ENCODE measurements at places on chromosomes 7 and 10.

DNA sequence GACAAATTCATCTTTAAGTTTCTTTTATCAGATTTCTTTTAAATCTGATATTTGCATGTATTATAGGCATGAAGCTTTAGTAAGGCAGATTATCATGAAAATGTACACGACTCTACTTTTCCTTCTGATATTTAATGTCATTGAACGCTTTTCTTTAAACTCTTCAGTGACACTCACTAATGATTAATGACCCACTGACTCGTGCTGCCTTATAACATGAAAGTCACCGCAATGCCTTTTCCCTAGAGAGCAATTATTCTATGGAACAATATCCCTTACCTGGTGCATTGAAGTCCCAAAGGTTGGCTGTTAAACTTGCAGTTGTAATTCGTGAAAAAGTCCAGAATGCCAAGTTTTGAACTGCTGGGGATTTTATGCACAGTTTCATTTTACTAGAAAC is 33.4 kb upstream of the HGF start:
- no peak for ATAC-seq

DNA sequence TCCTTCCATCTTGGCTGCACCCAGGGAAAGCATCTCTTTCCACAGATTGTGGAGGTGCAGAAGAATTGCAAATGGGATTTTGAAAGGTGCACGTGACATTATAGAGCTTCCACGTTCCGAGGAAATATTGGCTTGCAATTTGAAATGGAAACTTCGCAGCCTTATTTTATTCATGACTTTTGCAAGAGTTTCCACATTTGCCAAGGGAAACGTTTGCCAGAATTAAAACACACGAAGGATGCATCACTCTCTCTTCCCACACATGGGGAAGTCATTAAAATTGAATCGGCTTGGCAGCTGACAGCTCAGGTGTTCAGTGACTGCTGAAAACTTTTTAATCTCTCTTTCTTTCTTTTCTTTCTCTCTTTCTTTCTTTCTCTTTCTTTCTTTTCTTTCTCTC is 475.4 kb upstream of the IGFBP3 start:
- no peak for ATAC-seq

- no peak for ATAC-seq
Measured at GRCh38 chr10:78565841-78566240, 502.9 kb upstream of the ZMIZ1 start.

GRCh38 chr7:92697414-92697813 is 107.2 kb upstream of the FAM133B start:
- ATAC-seq = no peak

DNA sequence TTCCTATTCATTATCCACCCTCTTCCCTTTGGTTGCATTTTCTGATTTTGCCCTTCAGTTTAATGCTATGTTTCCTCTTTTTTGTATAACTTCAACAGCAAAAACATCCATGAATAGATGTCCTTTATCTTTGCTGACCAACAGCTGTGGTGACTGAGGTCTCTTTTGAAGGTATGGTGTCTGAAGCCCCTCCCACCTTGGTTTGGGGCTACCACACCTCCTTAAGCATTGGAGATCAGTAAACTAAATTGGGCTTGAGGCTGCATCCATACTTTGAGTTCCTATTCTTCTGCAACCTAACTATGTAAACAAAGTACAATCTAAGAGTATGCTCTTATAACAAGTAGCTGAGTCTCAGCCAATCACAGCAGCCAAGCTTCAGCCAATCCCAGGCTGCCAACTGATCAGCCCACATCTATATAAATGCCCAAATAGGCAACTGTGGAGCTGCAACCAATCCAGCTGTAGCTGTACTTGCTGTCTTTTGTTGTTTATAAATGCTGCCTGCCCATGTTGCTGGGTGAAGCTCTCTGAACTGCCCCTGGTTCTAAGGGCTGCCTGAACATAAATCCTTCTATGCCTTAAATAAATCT is 69.4 kb upstream of the PDLIM1 start:
- no peak for ATAC-seq

GRCh38 chr10:72355214-72355555 is 466 bp upstream of the DNAJB12 start:
- no peak for ATAC-seq

DNA sequence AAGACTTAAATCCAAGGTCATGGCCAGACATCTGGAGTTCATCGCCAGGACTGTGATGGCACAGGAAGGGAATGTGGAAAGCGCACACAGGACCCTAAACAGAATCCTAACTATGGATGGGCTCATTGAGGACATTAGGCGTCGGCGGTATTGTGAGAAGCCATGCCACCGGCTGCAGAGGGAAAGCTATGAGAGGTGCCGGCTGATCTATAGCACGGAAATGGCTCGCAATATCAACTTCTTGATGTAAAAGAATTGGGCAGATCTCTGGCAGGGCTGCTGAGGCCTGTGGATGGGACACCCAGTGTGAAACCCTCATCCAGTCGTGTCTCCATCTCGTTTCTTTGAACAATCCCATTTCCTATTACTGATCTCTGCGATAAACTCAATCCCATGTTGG is 6.3 kb upstream of the CTBP2 start:
- no peak for ATAC-seq

- ATAC-seq = no peak
Measured at GRCh38 chr10:55063811-55064210, 262.8 kb upstream of the PCDH15 start.

DNA sequence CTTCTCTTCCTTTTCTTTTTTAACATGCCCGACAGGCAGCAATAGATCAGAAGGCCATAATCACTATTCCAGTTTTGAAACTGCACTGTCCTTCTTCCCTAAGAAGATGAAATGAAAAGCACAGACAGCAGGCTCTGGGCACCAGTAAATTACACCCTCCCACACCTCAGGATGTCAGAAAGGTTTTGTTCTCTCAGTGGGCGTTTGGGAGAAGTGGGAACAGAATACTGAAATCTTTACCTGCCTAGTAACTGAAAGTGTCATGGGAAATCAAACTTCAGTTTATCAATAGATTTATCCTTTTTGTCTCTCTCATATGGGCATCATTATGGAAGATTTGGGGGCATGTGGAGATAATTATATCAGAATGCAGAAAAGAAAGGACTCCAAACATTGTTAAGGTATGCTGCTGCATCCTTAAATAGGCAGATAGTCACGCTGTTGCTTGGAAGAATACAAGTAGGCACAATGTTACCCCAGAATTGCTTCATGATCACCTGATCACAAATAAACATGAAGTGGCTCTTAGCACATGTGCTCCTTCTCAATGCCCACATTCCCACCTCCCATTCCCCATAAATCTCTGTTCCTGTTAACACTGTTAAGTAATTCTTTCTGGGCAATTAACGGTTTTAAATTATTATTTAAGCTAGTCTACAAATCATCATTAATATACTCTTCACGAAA is 113.3 kb downstream of the DOCK4 start:
- no peak for ATAC-seq

- ATAC-seq = no peak
Measured at GRCh38 chr10:47278152-47278473, 21.9 kb upstream of the GDF10 start.

DNA sequence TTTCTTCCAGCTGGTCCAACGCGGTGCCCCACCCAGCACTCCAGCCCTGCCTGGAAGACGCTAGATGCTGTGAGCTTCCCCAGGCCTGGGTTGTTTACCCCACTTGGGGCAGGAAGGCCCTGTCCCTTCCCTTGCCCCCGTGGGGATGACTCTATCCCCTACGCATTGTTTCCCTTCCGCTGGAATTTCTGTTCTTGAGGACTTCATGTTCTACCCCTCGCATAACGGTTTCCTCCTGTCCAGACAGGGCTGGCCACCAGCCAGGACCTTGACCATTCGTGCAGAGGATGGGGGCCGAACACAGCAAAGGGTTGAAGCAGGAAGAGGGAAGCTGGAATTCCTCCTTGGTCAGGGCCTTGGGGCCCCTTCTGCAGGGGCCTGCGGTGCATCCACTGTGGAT is 14.7 kb upstream of the SERPINE1 start:
- no peak for ATAC-seq

DNA sequence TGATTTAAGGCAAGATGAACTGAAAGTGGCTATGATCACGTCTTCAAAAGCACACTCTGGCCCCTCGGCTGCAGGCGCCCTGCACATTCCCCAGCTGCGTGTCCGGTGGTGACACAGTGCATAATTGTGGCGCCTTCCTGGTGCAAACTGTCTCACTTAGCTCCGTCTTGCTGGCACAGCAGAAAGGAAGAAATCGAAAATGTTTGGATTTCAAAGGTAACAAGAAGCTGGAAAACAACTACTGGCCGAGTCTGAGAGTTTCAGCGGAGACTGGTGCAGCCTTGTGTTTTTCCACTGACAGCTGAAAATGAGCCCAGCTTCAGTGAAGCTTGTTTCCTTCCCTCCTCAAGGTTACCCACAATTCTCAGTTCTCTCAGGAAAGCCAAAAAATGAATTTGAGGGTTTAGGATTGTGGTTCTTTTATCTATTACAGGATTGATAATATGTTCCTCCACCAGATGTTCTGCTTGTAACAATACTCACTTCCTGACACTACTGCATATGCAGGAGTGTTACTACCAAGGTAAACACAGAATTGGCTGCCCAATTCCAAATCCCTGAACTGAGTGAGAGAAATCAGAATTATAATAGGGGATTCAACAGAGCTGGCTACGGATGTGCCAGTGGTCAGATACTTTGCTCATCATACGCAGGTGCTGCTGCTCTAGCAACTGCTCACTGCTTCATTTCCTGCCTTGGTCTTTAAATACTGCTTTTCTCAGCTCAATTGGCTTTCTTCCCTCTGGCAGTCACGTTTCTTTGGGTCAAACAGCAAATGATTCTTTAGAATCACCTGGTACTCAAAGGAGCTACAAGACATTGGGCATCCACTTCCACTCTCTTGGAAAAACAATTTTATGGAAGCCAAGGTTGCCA is 63.7 kb downstream of the TRUB1 start:
- no peak for ATAC-seq

DNA sequence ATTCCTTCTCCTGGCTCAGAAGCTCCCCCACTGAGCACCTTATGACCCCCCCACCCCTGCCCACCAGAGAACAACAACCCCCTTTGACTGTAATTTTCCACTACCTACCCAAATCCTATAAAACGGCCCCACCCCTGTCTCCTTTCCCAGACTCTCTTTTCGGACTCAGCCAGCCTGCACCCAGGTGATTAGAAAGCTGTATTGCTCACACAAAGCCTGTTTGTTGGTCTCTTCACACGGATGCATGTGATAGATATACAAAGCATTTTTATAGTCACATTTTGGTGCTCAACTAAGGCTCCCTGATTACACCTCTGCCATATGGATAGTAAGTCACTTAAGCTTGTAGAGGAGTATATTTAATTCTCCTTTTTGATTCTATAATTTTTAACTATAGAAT is 985.8 kb downstream of the REEP3 start:
- ATAC-seq = no peak

DNA sequence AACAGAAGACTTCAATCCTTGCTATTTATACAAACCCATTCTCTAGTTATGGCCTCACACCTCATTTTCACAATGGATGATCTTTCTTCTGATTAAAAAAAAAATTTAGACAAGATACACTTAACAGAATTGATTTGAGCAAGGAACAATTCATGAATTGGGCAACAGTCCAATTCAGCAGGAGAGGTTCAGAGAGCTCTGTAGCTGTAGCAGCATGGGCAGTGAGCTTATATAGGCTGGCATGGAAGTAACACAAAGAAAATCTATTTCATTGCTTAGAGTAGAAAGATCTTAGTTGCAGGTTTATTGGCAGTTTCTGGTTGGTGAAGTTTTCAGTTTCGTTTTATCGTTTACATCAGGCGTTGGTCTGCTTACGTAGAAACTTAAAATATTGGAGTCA is 23.0 kb upstream of the LRGUK start:
- ATAC-seq = no peak

DNA sequence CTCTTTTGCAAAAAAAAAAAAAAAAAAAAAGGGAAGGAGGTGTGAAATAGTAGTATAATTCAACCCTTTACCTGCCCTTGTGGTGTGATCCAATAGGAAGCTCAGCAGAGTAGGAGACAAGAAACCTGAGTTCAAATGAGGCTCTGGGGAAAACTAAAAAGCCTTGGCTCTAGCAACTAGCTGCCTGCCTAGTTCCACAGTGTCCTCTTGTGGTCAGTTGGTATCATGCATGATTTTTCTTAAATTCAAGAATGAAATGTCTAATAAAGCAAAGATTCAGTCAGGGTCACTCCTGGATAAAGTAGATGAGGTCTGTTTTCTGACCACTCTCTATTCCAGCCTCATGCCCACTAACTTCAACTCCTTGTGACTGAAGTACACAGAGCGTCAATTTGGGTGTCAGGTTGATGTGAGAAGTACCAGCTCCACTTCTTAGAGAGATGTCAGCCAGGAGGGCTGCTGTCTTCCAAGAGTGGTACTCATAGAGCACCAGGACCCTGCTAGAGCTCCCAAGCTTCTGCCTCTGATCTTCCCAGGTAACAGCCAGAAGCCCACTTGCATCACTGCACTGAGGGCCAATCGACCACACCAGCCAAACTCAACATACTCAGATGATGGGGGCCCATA is 10.5 kb downstream of the LSM5 start:
- ATAC-seq = no peak

DNA sequence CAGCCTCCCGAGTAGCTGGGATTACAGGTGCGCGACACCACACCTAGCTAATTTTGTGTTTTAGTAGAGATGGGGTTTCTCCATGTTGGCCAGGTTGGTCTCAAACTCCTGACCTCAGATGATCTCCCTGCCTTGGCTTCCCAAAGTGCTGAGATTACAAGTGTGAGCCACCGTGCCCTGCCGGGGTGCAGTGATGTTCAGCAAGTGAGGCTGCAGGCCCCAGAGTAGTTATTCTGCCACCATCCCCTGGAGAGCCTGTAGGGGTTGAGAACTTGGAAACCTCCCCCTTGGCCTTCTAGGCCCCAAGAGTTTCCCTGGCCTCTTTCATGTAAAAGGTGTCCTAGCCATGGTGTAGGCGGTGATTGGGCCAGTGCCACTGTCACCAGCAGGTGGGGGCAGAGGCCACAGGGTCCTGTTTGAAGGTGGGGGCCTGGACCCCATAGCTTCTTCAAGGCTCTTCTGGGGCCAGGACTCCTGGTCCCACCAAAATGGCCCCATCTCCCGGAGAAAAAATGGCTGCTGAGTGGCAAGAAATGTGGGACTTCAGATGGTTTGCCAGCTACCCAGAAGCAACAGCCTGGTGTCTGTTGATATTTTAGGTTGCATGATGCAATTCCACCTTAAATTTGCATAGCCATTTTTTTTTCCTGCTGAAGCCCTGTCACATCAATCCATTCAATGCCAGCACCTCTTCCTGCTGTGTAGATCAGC is 25.5 kb upstream of the INMT start:
- no peak for ATAC-seq

DNA sequence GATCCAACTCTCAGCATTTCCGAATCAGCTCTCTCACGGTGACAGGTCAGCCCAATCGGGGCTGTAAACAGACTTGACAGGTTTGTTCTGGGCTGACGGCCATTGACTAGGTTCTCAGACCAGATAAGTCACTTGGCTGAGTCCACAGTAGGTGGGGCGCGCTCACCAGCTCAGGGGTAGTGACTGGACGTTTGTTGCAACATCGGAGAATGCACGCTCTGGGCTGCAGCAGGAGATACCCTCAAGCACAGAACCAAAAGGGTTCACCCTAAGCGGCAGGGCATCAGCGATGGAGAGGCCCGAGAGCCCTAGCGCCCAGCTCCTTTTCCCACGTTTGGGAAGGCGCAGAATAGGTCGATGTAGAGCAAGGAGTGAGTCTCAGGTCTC is 1.8 kb downstream of the KLLN start:
- no peak for ATAC-seq

- no peak for ATAC-seq
Measured at GRCh38 chr7:3282457-3282856, 18.6 kb upstream of the SDK1 start.
